ENCODE measurements at places on chromosomes 3 and 15. TPM values are rescaled to one million over a fixed set of nuclear protein-coding genes. Genes with fewer than 3 reads are reported as not detected.

GRCh38 chr3:138092023-138092422 is 23.4 kb downstream of the DZIP1L start:
- no peaks in the 10 kb centered on the region for H3K27me3 ChIP-seq
- no peak overlapping the region for H3K27ac ChIP-seq
- DNase-seq: no peak
- H3K4me1 ChIP-seq: no peaks in the 10 kb centered on the region
- H3K4me3 ChIP-seq: no peak overlapping the region

DNA sequence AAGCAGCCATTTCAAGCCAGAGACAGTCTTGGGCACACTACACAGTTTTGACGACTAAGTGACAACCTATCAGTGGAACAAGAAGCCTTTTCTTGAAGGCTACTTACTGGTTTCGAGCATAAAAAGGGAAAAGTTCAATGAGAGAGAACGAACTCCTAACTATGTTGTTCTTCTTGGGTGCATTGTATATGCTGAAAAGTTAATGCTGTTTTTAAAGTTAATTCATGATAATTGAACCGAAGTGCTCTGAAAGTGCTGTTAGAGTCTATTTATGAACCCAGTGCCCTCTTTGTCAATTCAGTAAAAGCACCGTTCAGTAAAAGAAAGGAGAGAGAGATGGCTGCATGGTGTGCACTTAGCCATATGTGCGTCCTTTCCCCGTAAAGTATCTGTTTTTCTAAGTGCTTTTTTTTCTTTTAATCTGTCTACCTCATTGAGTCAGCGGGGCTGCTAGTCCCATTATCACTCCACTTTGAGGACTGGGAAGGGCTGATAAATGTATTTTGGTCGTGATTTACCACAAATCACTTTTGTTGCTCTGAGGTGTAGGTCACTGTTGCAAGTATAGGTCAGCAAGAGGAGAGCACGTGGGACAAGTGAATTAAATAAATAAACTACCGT is 380.7 kb upstream of the GOLIM4 start:
- H3K4me3 ChIP-seq: no peak overlapping the region
- H3K4me1 ChIP-seq: no peaks in the 10 kb centered on the region
- H3K27me3 ChIP-seq: no peaks in the 10 kb centered on the region
- H3K36me3 ChIP-seq: no peaks in the 10 kb centered on the region

DNA sequence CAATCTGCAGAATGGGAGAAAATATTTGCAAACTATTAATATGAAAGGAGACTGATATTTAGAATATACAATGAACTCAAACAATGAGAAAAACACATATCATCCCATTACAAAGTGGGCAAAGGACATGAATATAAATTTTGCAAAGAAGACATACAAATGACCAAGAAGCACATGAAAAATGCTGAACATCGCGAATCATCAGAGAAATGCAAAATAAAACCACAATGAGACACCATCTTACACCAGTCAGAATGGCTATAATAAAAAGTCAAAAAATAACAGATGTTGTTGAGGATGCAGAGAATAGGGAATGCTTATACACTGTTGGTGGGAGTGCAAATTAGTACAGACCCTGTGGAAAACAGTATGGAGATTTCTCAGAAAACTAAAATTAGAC is 83.6 kb downstream of the RAP2B start:
- no peaks in the 10 kb centered on the region for H3K27me3 ChIP-seq
- no peak overlapping the region for H3K27ac ChIP-seq
- no peak overlapping the region for H3K4me3 ChIP-seq
- H3K36me3 ChIP-seq: no peaks in the 10 kb centered on the region
- no peaks in the 10 kb centered on the region for H3K4me1 ChIP-seq
- no peak for DNase-seq

GRCh38 chr3:77871436-77871835 is 831.5 kb downstream of the ROBO2 start:
- no peaks in the 10 kb centered on the region for H3K36me3 ChIP-seq
- no peaks in the 10 kb centered on the region for H3K4me1 ChIP-seq
- H3K4me3 ChIP-seq: no peak overlapping the region
- H3K27me3 ChIP-seq: no peaks in the 10 kb centered on the region
- H3K27ac ChIP-seq: no peak overlapping the region
- no peak for DNase-seq

GRCh38 chr3:154126651-154127050 is 5.5 kb downstream of the ARHGEF26 start:
- no peak overlapping the region for H3K4me3 ChIP-seq
- H3K27me3 ChIP-seq: no peaks in the 10 kb centered on the region
- no peak overlapping the region for H3K27ac ChIP-seq
- peaks cover 10% of the 10 kb centered on the region for H3K4me1 ChIP-seq
- no peaks in the 10 kb centered on the region for H3K36me3 ChIP-seq

- H3K27me3 ChIP-seq: no peaks in the 10 kb centered on the region
- no peak overlapping the region for H3K27ac ChIP-seq
Observed at GRCh38 chr3:95333826-95334225, 1271.0 kb downstream of the NSUN3 start.

DNA sequence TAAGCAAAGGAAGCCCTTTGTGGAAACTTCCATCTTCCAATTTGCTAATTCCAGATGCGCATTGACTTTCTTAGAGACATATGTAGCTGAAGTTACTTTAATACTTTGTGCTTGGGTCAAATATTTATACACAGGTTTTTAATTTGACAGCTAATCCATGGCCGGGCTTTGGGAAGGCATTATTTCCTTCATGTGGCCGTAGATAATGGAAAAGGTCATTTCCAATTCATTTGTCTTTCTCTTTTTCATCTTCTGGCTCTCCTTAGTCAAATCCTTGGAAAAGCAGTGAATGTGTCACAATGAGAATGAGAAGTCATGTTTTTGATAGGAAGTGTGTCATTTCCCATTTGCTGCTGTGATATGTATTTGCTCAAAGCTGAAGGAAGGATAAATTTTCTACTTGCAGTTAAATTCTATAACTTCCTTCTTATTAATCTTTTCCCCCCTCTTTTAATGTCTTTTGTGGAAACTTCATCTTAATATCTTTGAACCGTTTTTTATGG is 323.3 kb downstream of the CLSTN2 start:
- no peak for DNase-seq
- H3K36me3 ChIP-seq: no peaks in the 10 kb centered on the region
- H3K27me3 ChIP-seq: no peaks in the 10 kb centered on the region
- no peaks in the 10 kb centered on the region for H3K4me1 ChIP-seq

- no peak overlapping the region for H3K4me3 ChIP-seq
- no peaks in the 10 kb centered on the region for H3K4me1 ChIP-seq
- H3K27ac ChIP-seq: no peak overlapping the region
- no peak for DNase-seq
Observed at GRCh38 chr3:85164436-85164835, 205.6 kb downstream of the CADM2 start.

GRCh38 chr15:43529587-43530345 is 12.4 kb downstream of the MAP1A start:
- no peaks in the 10 kb centered on the region for H3K27me3 ChIP-seq
- H3K27ac ChIP-seq: no peak overlapping the region
- DNase-seq: no peak
- H3K36me3 ChIP-seq: no peaks in the 10 kb centered on the region

DNA sequence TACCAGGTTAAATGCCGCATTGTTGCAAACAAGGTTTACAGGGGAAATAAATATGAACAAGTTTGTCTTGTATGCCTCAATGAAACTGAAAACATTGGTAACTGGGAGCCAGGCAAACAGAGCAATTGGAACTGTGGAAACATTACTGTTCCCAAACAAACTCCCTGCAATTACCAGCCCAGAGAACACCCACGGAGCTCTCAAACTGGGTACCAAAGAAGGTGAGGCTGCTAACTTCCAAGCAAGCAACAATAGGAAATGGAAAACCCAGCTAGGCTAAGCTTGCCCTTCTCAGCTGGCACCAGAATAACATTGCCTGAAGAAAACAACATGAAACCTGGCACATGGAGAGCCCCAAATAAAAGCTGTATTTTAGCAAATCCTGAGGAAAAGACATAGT is 218.9 kb upstream of the THRB start:
- no peak overlapping the region for H3K27ac ChIP-seq
- H3K36me3 ChIP-seq: no peaks in the 10 kb centered on the region
- H3K4me1 ChIP-seq: no peaks in the 10 kb centered on the region
- no peaks in the 10 kb centered on the region for H3K27me3 ChIP-seq
- no peak for DNase-seq
- no peak overlapping the region for H3K4me3 ChIP-seq

DNA sequence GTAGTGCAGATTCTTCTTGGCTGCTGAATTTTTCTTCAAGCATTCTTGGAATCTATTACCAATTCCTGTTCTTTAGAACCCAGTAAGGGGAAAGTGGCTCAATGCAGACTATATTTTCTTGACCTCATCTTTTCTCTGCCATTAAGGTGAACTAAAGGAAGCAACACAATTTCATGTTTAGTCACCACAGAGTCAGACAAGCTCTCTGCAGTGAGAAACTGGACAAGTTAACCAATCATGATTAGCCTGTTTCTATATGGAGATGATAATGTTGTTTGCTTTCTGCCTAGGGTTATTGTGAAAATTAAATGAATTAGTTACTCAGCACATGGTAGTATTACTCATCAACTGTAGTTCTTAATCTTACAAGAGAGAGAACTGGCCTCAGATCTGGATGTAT is 1075.1 kb downstream of the AGBL1 start:
- H3K4me1 ChIP-seq: no peaks in the 10 kb centered on the region
- H3K36me3 ChIP-seq: no peaks in the 10 kb centered on the region
- no peak overlapping the region for H3K4me3 ChIP-seq

GRCh38 chr3:197000211-197000610 is 29.4 kb downstream of the MELTF start:
- H3K27me3 ChIP-seq: no peaks in the 10 kb centered on the region
- H3K4me1 ChIP-seq: no peaks in the 10 kb centered on the region
- H3K36me3 ChIP-seq: no peaks in the 10 kb centered on the region
- peak; percentile 21 for DNase-seq
- no peak overlapping the region for H3K4me3 ChIP-seq

DNA sequence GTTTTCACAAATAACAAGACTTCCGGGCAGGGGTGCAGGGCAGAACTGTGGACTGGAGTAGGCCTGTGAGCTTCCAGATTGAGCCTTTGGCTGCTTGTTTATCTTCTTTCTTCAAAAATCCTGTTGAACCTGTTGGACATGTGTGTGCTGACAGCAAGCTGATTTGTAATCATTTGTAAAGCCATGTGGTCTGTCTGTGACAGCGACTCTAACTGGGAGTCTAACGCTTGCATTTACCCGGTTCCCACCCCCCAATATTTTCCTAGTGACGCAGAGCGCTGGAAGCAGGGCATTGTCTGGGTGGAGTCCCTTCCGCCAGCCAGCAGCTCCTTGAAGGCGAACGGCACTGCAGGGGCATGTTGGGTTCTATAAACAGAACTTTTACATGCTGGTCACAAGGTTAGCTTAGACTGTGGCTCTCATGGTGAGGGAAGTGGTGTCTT is 85.7 kb upstream of the MYZAP start:
- no peaks in the 10 kb centered on the region for H3K36me3 ChIP-seq
- H3K4me1 ChIP-seq: peaks cover 89% of the 10 kb centered on the region
- H3K4me3 ChIP-seq: no peak overlapping the region
- no peaks in the 10 kb centered on the region for H3K27me3 ChIP-seq
- DNase-seq: peak; percentile 74

GRCh38 chr3:52714335-52715302 is 8.7 kb downstream of the SPCS1 start:
- H3K4me1 ChIP-seq: no peaks in the 10 kb centered on the region
- H3K27ac ChIP-seq: no peak overlapping the region
- H3K27me3 ChIP-seq: no peaks in the 10 kb centered on the region
- no peak overlapping the region for H3K4me3 ChIP-seq
- H3K36me3 ChIP-seq: no peaks in the 10 kb centered on the region

DNA sequence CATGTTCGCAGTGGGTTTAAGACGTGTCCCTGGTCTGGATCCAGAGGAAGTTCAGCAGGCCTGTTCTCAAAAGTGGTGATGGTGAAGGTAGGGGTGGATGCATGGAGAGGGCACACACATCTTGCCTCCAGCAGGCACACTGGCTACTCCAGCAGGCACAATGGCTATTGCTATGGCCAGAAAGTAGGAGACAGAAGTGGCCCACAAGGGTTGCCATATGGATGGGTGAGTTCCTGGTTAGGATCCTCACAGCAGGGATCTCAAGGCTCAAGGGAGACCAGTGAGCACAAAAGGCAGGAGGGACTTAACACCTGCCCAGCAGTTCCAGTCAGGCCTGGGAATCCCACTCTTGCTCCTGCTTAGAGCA is 107.9 kb downstream of the LRIG1 start:
- peak overlapping the region; percentile 10 for H3K27ac ChIP-seq
- H3K27me3 ChIP-seq: no peaks in the 10 kb centered on the region
- peaks cover 75% of the 10 kb centered on the region for H3K36me3 ChIP-seq
- no peak overlapping the region for H3K4me3 ChIP-seq
- no peak for DNase-seq

Gene CD200
- 2.1 TPM for total RNA-seq

Gene TF
- total RNA-seq: 9.1 TPM

Gene SLC22A14
- 0.12 TPM for total RNA-seq

Gene RTP1
- not detected for total RNA-seq

Gene IMPG2
- 0.09 TPM for total RNA-seq

Gene IGSF11
- total RNA-seq: 1.5 TPM

Gene ECE2
- 6.3 TPM for total RNA-seq

Gene ABTB1
- 24.4 TPM for total RNA-seq
